Iris pigment epithelial cell (primary cell): ENCODE measurements at places on chromosomes 13 and 19.

- DNase-seq = peak; percentile 78
Measured at GRCh38 chr13:79593641-79594275, 112.8 kb downstream of the NDFIP2 start.

DNA sequence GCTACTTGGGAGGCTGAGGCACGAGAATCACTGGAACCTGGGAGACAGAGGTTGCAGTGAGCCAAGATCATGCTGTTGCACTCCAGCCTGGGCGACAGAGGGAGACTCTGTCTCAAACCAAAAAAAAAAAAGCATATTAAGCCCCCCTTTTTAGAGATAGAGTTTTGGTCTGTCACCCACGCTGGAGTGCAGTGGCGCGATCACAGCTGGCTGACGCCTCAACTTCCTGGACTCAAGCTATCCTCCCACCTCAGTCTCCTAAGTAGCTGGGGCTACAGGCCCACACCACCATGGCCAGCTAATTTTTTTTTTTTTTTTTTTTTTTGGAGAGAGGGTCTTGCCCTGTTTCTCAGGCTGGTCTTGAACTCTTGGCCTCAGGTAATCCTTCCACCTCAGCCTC is 34.2 kb upstream of the MAP3K10 start:
- no peak for DNase-seq

DNA sequence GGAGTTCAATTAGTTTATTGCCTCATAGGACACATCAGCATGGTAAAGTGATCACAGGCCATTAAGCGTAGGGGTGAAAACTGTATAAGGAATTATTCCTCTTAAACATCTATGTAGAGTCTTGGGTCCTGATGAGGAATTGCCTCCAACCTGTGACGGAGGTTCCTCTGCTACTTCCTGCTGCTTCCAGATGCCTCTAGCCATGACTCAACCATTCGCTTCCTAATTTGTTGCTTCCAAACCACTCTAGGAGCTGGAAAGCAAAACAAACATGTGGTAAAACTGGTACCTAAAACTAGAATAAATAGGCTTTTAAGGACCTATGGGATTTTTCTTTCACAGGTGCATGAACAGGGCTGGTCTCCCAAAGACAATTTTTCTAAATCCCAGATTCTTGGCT is 253.8 kb downstream of the KLF12 start:
- peak; percentile 55 for DNase-seq

DNA sequence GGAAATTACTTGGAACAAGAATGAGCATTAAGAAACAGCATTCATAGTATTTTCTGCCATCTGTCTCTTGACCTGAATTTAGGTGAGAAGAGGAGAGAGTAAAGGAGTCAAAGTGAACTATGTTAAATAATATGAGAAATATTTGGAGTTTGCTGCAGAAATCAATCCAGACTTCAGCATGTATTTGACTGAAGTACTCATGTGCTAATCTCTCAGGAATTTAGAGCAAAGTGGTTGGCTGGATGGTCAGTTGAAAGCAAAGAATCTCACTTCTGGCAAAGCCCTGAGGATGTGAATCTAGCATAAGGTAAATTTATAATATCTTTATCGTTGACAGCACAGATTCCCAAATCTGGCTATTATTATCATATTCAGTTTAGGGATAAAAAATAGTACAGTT is 394.3 kb downstream of the PCDH17 start:
- peak; percentile 0 for DNase-seq
